Sciatic nerve (tissue), 2 donors: ENCODE measurements at places on chromosomes 6 and 20.

DNA sequence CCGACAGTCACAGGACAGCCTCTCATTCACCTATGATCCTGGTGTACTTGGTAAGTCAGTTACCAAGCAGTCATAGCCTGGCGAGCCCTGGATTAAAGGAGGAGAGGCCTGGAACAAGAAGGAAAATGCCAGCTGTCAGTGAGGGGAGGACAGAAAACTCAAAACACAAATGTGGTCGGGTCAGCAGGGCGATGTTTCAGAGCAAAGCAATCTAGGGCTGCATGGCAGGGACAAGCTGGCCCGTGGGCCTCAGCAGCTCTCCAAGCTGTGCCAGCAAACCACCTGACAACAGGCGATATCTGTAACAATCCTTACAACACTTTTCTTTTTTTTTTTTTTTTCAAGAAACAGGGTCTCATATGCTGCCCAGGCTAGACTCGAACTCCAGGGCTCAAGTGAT is 40.3 kb downstream of the MGME1 start:
- DNase-seq: no peak

GRCh38 chr6:156886409-156886808 is 109.2 kb downstream of the ARID1B start:
- no peak for DNase-seq

- DNase-seq: no peak
Observed at GRCh38 chr20:63083831-63084562, 77.2 kb upstream of the BHLHE23 start.

- no peak for DNase-seq
Observed at GRCh38 chr6:10310826-10311225, 104.0 kb downstream of the TFAP2A start.

DNA sequence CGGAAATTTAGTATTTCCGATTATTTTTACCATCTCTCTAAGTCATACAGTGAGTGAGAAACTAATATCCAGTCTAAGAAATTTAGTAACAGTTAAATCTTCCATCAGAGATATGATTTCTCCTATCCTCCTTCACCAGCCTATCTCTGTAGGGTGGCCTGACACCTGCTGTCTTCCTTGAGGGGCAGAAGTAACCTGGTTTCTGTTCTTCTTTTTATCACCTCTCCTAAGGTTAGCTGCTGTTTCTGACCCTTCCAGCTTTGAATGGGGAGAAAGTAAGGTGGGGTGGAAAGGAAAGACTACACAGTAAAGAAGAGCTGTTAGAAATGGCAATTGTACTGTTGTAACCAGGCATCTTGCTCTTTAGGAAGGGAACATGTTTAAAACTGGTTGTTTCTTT is 447.7 kb downstream of the PHF3 start:
- DNase-seq: no peak

DNA sequence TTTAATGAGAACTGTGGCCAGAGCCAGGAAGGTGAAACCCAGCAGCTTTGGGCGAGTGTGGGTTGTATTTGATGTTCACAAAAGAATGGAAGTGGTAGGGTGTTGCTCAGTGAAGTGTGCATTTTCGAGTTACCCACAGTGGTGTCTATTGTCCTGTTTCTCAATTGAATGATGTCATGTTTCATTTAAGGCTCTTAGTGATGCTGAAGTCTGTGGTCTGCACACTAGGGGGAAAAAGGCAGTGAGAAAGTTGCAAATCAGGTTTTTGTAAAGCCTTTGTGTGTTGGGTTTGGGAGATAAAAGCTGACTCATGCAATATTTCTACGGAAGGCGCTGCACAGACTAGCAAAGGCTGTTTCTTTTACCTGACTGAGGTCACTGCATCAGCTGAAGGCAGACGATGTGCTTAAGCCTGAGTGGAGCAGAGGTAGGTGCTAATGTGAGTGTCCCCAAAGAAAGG is 121.1 kb downstream of the PLEKHG1 start:
- DNase-seq: no peak
